ENCODE measurements at places on chromosomes 4 and X.

DNA sequence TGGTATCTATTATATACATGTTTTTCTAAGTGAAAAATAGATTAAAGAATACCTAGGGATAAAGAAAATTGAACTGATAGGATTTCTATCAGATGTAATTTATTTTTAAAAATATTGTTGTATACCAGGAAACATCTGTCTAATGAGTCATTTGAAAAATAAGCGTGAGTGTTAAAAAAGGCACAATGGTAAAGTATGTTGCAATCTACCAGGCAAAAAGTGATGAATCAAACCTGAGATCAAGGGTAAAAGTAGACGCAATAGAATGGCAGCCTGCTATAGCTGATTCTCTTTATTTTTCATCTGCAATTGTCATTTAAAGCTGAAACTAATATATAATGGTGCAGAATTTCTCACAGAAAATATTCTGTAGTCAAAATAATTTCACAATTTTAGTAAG lies 1119.6 kb downstream of the PCDH18 start:
- no peak for DNase-seq

GRCh38 chrX:143472347-143472938 lies 44.8 kb downstream of the SPANXN3 start:
- DNase-seq: no peak

DNA sequence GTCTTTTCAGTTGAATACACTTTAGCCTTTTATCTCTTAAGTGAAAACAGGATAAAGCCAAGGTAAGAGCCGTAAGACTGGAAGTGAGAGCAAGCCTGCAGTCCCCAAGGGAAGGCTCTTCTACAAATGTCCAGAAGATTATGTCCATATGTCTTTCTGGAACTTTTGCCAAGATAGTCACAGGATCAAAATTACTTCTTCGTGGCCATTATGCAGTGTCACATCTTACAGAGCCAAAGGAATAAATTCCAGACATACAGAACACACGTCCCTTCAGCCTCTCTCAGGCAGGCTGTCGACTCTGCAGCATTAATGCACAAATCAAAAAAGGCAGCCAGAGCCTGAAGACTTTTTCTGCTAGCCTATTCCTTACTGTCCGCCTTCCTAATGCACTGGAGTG lies 10.9 kb upstream of the GATB start:
- no peak for DNase-seq

- DNase-seq: no peak
These were observed 85.9 kb downstream of the GATB start for GRCh38 chr4:151674804-151675391.

GRCh38 chr4:72991873-72992272 lies 77.6 kb downstream of the COX18 start:
- DNase-seq: no peak

- peak; percentile 41 for DNase-seq
These were observed 21.1 kb downstream of the NOP14 start for GRCh38 chr4:2942037-2942531.

DNA sequence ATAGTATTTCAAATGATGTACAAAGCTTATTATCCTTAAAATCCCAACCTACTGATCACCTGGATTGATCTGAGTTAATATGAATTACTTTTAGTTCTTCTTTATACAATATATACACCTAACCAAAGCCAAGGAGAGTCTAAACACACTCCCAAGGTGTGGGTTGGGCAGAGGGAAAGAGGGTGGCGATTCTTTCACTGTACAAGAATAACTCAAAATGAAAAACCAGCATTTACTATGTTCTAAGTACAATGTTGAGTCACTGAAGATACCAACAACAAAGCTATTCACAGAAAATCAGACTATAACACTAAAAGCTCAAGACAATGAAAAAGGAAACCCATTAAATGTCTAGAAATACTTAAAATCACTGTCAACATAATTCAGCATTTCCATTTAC lies 46.6 kb downstream of the ANKRD17 start:
- DNase-seq: no peak

DNA sequence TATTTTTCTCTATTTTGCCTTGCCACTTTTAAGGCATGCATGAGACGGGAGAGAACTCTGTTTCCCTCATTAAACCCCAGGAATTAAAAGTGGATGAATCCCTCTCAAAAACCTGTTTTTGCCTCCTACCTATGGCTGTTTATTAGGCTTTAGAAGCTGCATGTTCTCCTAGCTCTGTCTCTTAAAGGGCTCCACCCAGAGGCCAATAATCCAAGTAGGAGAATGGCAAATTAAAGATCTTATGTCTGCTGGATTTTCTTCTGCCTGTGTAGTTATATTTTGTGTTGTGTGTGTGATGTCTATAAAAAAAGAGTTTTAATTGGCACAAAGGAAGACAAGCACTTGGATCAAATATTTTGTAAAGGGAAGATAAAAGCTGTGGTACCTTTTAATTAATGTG lies 32.4 kb downstream of the MAGEC1 start:
- no peak for DNase-seq

DNA sequence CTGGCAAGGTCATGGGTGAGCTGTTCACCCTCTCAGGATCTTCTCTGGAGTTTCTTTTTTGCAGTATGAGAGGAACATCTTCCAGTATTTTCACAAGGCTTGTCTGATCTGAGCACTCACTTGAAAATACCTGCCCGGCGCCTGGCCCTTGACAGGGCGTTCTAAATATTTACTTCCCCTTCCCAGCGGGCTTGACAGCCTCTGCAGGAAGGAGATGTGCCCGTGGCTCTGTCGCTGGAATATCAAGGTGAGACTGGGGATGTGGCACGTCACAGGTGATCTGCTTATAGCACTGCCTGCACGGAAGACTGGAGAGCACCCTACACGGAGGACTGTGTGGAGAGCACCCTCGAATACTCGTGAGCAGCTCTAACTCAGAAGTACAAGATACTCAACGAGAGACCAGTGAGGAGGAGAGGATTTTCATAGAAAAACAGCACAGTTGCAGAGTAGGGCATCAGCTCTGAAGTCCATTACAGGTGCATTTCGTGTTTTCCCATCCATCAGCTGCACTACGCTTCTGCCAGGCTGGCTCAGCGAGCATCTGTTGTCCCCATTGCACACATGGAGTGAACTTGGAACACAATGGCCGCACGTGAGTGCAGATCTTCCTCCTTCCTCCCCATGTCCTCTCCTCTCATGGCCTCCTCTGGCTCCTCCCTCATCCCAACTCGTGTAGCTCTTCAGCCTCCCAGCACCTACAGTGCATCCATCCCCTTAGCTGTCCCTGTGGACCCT lies 32.1 kb downstream of the ZBTB49 start:
- DNase-seq: no peak

- no peak for DNase-seq
These were observed 139.0 kb downstream of the UNC5C start for GRCh38 chr4:95409750-95410149.

- no peak for DNase-seq
These were observed 75.2 kb upstream of the CCSER1 start for GRCh38 chr4:90051999-90052398.

DNA sequence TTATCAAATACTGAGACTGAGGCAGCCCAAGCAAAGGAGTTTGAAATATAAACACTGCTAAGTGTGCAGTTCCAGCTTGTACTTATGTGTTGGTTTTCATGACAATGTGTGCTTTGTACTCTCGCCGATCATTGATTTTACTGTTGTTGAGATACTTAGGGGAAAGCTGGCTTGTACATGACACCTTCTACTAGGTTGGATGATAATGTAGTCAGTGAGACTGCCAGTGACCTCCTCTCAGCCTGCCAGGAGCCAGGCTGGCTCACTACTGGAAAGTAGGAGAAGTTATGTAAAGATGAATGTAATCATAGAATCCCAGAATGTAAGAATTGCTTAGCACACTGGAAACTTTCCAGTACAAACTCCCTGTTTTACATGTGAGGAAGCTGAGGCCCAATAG lies 132.0 kb downstream of the AFF2 start:
- no peak for DNase-seq

DNA sequence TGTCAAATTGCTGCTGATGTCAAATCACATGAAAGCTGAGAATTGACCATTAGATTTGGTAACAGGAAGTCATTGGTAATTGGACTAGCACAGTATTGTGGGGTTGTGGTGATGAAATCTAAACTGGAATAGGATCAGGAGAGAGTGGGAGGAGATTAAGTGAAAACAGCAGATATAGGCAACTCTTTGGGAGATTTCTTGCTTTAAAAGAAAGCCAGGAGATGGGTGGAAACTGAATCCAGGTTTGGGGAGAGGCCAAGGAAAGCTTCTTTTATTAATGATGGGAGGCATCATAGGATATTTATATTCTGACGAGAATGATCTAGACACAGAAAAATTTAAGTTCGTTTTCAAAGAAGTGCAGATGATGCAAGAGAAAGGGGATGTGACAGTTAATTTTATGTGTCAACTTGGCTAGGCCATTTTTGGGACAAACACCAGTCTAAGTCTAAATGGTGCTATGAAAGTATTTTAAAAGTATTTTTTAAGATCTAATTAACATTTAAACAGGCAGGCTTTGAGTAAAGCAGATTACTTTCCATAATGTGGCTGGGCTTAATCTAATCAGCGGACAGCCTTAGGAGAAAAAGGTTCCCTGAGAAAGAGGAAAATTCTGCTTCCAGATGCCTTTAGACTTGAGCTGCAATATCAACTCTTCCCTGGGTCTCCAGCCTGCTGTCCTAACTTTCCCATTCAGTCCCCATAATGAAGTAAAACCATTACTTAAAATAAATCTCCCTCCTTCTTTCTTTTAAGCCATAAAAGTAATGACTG lies 24.7 kb downstream of the SEC24D start:
- DNase-seq: no peak

- DNase-seq: no peak
These were observed 274 bp upstream of the ERVMER34-1 start for GRCh38 chr4:52751487-52751911.

DNA sequence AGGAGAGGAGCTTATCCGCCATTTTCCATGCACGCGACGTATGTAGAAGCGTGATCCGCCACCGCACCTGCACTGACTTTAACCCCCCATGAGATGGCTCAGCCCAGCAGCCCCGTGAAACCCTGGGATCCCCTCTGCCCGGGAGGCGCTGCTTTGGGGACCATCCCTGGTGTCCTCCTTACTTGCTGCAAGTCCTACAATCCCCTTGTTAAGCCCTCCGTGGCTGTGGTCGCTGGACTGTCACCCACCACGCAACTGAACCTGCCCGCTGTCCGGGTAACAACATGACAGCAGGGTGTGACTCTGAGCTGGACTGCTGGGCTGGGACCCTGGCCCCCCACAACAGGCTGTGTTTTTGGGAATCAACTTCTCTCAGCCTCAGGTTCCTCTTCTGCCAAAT lies 44.7 kb upstream of the MAN2B2 start:
- DNase-seq: no peak

DNA sequence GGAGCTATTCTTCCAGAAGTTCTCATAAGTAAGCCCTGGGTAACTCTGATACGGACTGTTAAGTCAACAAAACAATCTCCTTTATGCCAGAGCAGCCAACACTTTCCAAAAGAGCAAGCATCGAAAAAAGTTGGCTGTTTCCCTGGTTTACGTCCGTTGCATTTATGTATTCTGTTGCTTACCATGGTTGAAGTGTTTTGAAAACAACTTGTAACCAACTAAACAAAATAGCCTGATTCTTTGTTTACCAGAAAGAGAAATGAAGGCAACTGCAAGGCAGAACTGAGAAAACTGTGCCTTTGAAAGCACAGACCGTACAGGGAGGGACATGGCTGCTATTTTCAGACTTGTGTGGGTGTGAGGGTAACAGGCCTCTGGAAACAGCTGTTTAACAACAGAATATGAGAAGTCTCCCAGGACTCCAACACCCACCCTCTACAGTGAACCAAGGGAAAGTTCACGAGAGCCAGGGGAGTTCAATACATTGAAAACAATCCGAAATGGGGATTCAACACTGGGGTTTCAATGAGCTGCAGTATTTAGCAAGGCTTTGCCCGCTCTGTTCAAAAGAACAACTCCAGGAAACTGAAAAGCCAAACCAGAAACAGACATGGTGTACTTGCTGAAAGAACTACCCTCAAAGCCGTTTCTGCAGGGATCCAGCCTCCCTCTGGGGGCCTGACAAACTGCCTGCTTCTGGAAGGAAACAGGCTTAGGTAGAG lies 95.8 kb upstream of the EGFL6 start:
- peak; percentile 21 for DNase-seq

- DNase-seq: no peak
These were observed 1210.6 kb downstream of the C4orf33 start for GRCh38 chr4:130306566-130306965.

DNA sequence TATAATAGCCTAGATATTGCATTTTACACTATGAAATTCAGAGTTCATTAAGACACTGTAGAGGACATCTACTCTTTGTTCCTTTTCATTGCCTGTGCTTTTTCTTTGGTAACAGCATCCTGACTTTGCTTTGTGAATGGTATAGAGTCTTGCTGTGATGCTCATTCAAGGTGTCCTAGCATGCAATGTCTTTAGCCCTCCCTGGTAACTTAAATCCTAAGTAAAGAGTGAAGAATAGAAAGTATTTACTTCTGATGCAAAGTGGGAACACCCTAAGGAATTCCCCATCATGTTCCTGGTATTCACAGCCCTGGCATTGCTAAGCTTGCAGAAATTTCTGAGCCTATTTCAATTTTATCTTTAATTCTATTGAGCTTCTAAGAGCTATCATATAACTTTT lies 400.1 kb downstream of the FAT4 start:
- DNase-seq: no peak

- DNase-seq: no peak
These were observed 122.4 kb downstream of the BCOR start for GRCh38 chrX:39975101-39975925.

GRCh38 chr4:147370473-147370872 lies 110.4 kb upstream of the EDNRA start:
- DNase-seq: no peak

All from CD4-positive, alpha-beta T cell treated with Interleukin-1 beta for 1 hour (primary cell).